ENCODE measurements at places on chromosomes 11 and 22.

DNA sequence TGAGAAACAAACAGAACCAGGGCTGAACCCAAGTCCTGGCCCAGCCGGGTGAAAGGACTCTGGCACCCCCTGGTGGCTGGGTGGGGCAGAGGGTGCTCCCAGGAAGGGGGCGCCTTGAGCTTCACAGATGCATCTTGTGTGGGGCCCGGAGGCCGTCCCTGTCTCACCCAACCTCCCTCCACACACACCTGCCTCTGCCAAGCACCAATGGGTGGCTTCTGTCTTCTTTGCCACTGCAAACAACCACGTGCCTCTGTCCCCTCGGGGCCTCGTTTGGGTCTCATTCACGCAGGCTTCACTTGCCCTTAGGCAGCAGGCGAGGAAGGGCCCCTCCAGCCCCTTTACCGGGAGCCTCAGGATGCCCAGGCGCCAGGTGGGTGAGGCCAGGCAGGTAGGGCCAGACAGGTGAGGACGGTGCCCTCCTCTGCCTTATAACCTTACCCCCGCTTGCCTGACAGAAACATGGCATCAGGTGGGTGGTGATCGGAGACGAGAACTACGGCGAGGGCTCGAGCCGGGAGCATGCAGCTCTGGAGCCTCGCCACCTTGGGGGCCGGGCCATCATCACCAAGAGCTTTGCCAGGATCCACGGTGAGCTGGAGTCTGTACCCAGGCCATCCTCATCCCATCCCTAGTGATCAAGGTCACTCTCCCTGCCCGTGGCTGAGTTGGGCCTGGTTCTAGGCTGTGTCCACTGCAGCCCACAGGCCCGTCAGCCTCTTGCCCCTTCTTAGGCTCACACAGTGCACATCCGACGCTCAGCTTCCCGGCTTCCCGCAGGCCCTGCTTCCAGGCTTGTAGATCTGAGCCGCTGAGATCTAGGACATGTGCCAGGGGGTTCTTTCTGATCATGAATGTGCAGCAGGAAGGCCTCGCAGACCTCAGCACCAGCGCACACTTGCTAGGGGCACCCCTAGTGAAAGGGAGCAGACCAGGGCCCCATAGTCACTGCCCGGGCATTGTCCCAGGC lies 17.2 kb downstream of the POLR3H start:
- DNase-seq: peak; percentile 57

DNA sequence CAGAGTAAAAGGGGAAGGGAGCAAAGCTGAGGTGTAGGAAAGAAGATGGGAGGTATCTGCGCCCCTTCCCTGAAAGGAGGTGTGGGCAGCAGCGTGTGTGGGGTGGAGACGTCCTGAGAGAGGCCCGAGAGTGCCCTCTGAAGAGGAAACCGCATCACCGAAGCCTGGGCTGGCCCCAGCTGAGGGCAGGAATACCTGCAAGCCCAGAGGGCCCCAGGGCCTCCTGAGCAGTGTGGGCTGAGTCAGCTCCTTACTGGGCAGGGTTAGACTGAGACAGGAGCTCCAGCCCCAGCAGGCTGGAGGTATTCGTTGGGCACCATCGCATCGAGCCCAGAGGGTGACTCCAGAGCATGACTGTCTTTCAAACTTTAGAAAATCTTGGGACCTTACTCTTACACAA lies 534.0 kb upstream of the B3GAT1 start:
- no peak for DNase-seq

DNA sequence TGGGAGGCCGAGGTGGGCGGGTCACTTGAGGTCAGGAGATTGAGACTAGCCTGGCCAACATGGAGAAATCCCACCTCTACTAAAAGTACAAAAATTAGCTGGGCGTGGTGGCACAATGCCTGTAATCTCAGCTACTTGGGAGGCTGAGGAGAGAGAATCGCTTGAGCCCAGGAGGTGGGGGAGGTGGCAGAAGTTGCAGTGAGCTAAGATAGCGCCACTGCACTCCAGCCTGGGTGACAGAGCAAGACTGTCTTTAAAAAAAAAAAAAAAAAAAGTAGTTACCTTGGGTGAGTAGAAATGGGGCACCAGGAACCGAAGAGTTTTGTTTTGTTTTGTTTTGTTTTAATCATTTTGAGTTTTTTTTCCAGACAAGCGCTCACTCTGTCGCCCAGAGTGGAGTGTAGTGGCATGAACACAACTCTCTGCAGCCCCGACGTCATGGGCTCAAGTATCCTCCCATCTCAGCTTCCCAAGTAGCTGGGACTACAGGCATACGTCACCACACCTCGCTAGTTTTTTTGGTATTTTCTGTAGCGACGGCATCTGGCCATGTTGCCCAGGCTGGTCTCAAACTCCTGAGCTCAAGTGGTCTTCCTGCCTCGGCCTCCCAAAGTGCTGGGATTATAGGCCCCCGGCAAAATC lies 15.8 kb downstream of the THAP12 start:
- DNase-seq: no peak

GRCh38 chr11:20511982-20512381 lies 87.4 kb upstream of the SLC6A5 start:
- DNase-seq: no peak

DNA sequence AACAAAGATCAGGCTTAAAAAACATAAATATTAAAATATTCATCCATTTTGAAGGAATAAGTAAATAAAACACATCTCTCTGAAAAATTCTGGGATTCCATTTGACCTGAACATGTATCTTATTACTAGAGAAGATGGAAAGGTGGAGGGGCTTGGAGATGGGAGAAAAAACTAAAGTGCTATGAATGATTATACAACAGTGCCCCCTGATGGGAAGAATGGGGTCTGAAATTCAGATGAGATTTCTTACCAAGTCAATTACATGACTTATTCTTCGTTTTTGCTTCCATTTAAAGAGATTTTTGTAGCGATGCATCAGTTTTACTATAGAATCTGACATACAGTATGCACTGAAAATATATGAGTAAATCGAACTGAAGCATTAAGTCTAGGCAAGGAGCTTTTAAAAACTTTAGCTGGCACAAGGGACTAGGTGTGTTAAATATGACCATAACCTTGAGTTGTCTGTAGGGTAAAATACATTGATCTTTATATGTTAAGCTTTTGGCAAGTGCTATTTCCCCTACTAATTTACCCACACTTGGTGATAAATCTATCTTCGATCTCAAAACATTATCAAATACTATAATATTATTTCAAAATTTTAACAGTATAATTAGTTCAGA lies 718.8 kb downstream of the CNTN5 start:
- DNase-seq: no peak

Measured in CD4-positive, alpha-beta T cell treated with Interferon alpha-2 for 1 hour (primary cell).